Stimulated activated CD4-positive, alpha-beta T cell treated with anti-CD3 and anti-CD28 coated beads, Interleukin-12 subunit alpha, Interleukin-12 subunit beta, amount 100 ng/mL, for 24 hours (primary cell): ENCODE measurements at places on chromosomes 16 and 17.

GRCh38 chr16:5064915-5065314, 841 bp downstream of the C16orf89 start:
- DNase-seq: no peak

DNA sequence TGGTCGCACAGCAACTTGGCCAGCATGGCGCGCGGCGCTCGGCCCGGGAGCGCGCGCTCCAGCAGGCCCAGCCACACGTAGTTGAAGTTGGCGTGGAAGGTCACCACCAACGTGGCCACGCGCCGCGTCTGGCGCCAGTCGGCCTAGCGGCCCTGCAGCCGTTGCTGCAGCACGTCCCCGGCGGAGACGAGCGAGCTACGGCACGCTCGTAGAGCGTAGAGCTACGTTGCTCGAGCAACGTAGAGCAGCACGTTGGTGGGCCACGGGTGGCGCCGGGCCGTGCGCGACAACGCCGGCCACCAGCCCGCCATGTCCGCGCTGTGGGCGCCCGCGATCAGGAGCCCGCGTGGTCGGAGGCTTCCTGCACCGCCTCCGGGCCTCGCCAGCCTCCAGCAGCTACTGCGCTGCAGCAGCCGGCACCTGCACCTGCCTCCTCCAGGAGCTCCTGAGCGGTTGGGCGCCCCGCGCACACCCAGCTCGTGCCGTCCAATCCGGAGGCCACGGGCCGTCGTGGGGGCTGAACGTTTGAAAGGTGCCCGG, 13.4 kb upstream of the SULT1A1 start:
- DNase-seq: peak; percentile 65

GRCh38 chr16:56093055-56093454, 98.2 kb upstream of the GNAO1 start:
- DNase-seq: no peak

DNA sequence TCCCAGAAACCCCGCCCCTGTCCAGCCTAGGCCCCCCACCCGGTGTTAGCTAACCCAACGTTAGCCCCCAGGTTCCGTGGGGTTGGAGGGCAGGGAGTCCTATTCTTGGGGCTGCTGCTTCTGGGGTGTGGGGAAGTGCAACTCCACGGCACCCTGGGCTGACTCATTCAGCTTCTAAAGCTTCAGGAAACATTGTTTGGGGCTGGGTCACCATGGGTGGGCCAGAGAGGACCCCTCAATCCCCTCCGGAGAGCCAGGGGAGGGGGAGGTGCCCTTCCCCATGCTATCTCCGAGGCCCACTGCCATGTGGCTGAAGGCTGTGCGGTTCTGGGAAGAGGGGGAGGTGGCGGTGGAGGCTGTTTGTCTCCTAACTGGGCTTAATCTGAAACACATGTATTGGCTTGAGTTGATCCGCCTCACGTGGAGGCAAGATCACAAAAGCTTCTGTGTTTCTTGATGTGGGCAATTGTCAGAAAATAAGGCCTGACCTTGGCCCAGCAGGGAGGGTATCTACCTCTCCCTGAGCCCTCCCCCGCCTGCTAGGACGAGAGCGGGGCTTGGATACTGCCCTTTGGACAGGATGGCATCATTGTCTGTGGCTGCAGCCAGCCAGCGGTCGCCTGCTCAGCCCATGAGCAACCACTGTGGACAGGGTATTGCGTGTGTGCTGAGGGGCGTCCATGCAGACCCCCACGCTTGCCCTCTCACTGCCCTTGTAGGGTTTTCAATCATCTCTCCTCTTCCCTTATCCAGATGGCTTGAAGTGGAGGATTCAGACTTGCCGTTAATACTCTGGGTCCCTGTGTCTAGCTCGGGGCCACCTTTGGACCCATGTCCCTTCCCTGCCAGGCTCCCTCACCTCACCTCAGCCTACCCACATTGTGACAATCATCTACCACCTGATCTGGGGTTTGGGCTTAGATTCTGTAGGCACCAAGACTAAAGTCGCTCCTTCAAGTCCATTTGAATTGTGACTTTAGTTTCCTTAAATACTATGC, 1.3 kb downstream of the SERPINF1 start:
- DNase-seq: no peak
